ENCODE measurements at places on chromosomes 4 and X.

GRCh38 chr4:11039634-11040131 lies 355.1 kb upstream of the CLNK start:
- no peak for DNase-seq

GRCh38 chr4:16109256-16109655 lies 25.4 kb upstream of the PROM1 start:
- DNase-seq: no peak

DNA sequence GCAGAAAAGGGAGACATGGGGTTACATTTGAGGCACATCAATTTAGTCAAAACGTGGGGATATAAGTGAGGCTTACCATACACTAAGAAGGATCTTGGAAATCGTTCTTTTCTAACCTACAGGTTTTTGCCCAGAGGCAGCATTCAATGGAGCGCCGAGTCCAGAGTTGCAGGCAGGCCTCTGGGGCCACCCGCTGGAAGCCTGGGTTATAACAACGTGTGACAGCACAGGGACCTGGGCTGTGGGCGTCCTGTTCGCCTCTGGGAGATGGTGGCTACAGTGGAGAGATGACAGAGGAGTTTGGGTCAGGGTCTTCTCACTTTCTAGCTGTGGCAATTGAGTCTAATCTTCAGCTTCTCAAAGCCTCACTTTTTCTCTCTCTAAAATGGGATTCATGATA lies 53.9 kb downstream of the ENPP6 start:
- no peak for DNase-seq

DNA sequence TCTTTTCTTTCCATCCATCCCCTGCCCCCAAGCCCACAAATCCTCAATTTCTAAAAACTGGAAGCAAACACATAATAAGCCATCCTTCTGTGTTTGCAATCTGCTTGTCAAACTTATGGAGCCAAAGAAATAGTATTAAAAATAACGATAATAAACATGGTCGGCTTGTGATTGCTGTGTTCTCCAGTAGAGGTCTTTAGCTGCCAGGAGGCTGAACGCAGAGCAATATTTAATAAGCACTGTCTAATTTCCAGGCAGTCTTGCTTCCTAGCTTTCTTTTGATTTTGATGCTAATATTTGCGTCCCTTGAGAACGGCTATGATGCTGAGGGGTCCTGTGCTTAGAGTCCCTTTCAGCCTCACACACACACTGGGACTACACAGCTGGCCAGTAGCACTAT lies 3.2 kb upstream of the HELT start:
- no peak for DNase-seq

GRCh38 chr4:189084671-189085070 lies 856.0 kb upstream of the FRG1 start:
- DNase-seq: no peak

DNA sequence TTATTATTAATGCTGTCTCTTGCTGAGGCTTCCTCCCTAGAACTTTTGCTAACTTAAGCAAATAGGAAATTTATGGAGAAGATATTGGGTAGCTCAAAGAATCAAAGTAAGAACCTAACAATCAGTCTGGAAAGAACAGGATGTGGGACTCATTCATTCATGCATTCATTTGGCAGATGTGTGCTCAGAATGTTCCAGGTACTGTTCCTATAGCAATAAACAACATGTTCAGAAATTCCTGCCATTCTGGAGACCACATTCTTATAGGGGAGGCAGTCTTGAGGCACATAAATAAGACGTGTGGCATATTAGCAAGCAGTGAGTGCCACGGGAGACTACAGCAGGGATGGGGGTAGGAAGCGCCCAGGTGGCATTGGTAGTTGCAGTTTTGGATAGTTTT lies 5.0 kb downstream of the GRK4 start:
- DNase-seq: no peak

GRCh38 chrX:100599456-100599855 lies 14.7 kb downstream of the TNMD start:
- no peak for DNase-seq

DNA sequence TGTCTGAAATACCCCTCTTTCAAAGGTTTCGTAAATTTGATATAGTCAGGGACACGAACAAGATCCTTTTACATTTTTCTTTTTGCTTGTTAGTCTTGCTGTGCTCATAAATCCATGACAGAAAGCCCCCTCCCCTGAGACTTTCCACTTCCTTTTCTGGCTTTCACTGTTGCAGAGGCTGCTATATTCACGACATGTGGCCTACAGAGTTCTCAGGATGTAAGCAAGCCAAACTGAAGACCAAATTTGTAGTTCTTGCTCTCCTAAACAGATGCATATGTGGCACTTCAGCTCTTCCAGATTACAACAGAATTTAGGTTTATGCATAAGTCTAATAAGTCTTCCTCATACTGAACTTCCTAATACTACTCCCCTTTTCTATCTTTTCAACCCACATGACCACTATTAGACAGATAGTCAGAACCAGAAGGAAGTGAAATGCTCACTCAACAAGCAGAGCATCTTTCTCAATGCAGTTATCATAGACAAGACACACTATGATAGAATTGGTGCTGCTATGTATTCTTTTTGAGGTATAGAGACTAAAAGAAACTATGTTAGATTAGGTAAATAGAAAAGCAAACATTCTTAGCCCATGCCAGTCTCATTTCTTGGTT lies 15.0 kb downstream of the BTK start:
- peak; percentile 21 for DNase-seq

- no peak for DNase-seq
These were observed 185.5 kb upstream of the RBPJ start for GRCh38 chr4:26135331-26135730.

GRCh38 chr4:28621591-28621990 lies 1761.0 kb downstream of the STIM2 start:
- no peak for DNase-seq

GRCh38 chrX:11929476-11929875 lies 171.4 kb downstream of the MSL3 start:
- DNase-seq: no peak

DNA sequence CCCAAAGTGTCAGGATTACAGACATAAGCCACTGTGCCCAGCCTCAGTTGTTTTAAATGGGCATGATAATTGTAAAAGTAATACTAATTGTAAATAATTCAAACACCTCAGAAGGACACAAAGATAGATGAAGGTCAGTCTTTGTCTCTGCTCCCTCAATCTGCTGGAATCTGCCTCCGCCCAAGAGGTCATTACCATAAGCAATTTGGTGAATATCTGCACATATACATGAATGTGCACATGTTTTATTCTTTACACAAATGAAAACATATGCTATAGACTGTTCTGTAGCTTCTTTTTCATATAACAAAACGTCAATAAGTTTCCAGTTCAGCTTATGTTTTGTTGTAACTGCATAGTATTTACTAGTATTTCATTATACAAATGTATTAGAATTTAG lies 7.0 kb downstream of the STBD1 start:
- no peak for DNase-seq

GRCh38 chrX:120244395-120244734 lies 6.2 kb upstream of the ZBTB33 start:
- DNase-seq: no peak

DNA sequence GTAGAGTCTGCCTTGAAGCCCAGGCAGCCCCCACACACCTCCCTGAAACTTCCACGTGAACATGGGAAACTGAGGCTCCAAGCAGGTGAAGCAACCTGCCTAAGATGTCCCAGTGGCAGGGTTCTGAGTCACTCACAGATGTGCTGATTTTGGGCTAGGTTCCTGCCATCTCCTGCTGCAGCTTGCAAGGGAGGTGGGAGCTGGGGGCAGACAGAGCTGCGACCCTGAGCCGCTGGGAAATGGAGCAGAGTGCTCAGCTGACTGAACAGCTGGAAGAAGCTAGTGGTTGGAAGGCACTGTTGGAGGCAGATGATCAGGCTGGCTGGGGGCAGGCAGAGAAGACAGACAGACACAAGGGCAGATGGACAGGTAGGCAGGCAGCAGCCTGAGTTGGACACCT lies 3.6 kb upstream of the FATE1 start:
- DNase-seq: no peak

DNA sequence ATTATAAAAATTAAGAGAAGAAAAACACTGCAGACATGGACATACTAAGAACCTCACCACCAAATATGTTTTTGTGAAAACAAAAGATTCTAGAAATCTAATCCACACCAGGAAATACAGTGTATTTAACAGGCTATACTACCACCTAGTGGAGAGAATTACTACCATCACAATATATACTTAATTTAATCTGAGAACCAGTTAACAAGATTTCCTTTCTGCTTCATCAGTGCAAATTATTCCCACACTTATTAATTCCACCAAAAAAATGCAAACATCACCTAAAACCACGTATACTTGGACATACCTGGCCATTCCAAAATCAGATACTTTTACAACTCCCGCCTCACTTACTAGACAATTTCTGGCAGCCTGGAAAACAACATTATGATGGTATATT lies 7.0 kb upstream of the TXK start:
- peak; percentile 63 for DNase-seq

DNA sequence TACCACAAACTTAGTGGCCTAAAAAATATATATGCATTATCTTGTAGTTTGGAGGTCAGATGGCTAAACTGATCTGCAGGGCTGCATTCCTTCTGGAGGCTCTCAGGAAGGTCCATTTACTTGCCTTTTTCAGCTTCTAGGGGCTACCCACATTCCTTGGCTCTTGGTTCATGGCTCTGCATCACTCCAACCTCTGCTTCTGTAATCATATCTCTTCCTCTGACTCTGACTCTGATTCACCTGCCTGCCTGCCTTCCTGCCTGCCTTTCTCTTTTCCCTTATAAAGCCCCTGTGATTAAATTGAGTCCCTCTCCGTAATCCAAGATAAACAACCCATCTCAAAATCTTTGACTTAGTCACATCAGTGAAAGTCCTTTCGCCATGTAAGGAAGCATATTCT lies 25.0 kb upstream of the FRMPD4 start:
- no peak for DNase-seq

- no peak for DNase-seq
These were observed 115.6 kb downstream of the SPANXA1 start for GRCh38 chrX:141468940-141469339.

DNA sequence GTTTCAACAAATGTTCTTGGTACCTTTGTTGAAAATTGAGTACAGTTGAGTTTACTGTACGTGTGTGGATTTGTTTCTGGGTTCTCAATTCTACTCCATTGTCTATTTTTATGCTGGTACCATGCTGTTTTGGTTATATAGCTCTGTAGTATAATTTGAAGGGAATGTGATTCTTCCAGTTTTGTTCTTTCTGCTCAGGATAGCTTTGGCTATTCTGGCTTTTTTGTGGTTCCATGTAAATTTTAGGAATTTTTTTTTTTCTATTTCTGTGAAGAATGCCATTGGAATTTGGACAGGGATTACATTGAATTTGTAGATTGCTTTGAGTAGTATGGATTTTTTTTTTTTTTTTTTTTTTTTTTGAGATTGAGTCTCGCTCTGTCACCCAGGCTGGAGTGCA lies 373.4 kb downstream of the IL15 start:
- no peak for DNase-seq

Measured in MM.1S (cell line).